ENCODE measurements at places on chromosomes 5 and 9.

- peak; percentile 70 for DNase-seq
These were observed 7.8 kb downstream of the SH3PXD2B start for GRCh38 chr5:172446336-172447051.

- DNase-seq: no peak
These were observed 39.6 kb downstream of the TRIO start for GRCh38 chr5:14182761-14183160.

DNA sequence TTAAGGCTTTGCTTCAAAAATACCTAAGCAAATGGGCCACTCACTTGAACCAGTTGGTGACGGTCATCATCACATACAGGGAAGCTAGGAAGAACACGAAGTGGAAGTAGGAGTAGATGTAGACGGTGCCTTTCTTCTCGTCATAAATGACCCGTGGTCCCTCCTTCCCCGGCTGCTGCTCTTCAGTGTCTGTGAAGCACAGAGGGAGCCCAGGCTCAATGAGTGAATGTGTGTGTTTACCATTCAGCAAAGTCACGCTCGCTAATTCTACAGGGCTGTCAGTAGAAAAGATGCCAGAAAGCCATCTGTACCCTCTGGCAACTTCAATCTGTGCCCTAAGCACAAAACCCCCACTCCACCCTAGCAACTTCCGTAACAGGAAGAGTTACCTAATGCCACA is 109.8 kb downstream of the SERINC5 start:
- DNase-seq: no peak

- no peak for DNase-seq
These were observed 254.5 kb downstream of the RASEF start for GRCh38 chr9:82808478-82808877.

DNA sequence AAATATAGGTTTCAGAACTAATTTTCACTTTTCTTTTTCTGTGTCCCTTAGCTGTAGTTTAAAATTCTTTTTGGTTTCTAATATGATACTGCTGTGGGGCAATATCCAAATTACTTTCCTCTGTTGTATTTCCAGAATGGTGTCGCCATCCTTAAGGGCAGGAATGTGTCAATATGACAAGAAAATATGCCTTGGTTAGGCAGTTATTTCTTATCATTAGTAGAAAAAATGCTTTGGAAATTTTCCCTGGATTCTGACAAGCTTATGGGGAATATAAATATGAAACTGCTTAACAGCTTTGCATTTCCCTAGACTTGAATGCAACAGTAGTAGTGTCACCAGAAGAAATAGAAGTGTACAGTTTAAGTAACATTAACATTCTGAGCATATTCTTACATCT is 29.4 kb downstream of the ANKRD34B start:
- no peak for DNase-seq

- DNase-seq: no peak
These were observed 31.1 kb downstream of the PTTG1 start for GRCh38 chr5:160452795-160453194.

- DNase-seq: no peak
These were observed 163.6 kb upstream of the GRIN3A start for GRCh38 chr9:101902051-101902450.

- peak; percentile 59 for DNase-seq
These were observed 388.6 kb upstream of the CDH6 start for GRCh38 chr5:30804739-30805505.

- DNase-seq: peak; percentile 74
These were observed 97.3 kb downstream of the SIL1 start for GRCh38 chr5:139100825-139101224.

DNA sequence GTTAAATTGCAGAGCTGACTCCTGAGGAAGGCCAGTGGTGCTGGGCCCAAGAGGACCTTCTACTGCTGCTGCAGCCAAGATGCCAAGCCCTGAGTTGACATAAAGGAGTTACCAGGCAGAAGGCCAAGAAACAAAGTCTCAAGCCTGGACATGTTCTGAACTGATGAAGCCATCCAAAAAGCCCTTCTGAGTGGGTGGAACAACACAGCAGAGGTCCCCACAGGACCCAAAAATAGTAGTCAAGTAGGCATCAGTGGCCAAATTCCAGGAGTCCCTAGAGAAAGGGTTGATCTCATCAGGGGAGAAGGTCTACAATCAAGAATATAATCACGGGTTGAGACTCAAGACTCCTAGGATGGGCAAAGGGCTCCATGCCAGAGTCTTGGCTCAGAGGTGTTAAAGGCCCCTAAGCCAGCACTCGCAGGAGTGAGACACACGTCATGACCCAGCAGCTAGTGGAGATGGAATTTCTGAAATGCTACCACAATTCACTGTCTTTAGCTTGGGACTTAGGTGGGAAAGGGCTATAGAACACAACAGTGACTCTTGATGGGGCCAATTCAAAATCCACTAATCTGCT is 119.7 kb downstream of the FANCC start:
- peak; percentile 87 for DNase-seq

DNA sequence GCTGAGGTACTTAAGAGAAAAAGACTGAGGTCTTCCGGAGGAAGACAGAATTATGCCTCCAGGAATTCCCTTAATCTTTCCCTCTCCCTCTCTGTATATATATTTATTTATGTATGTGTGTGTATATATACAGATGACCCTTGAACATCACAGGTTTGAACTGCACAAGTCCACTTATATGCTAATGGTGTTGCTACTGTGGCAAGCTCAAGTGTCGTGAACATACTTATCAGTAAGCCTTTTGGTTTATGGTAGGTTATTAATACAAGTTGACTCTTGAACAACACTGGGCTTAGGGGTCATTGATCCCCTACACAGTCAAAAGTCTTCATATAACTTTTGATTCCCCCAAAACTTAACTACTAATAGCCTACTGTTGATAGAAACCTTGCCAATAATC is 106.8 kb downstream of the NUDT12 start:
- no peak for DNase-seq

GRCh38 chr5:96283589-96283988 is 149.5 kb downstream of the PCSK1 start:
- no peak for DNase-seq

DNA sequence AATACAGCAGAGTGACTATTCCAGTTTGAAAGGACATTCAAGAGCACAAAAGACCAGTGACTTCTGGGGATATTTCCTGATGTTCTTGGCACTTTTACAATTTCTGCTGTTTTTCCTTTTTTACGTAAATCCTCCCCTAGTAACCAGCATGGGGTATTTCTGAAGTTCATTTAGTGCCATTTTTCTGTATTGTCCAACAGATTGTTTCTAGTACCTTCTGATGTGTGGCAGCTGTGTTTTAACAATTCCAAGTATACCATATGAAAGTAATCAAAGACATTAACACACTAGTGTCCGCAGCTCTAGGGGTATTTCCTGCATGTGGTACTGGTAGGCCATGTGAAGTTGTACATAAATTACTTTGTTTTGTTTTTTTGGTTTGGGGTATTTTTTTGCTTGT is 53.0 kb upstream of the SMARCA2 start:
- DNase-seq: no peak

GRCh38 chr9:94472806-94473360 is 82.0 kb upstream of the PCAT7 start:
- no peak for DNase-seq

GRCh38 chr5:77033338-77033737 is 3.1 kb downstream of the AGGF1 start:
- DNase-seq: no peak

DNA sequence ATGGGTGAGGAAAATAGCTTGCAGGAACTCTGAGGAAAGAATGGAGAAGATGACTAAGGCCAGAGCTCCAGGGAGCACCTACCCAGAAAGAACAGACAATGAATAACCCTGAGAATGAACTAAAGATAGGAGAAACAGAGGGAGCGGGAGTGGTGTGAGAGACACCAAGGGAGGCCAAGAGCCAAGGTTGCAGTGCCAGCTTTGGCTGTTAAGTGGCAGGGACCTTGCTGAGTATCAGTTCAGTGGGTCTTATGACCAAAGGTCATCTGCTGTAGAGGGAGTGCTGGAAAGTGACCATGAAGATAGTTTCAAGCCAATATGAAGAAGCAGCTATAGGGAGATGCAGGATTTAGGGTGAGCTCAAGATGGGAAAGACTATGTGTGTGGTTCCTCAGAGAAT is 16.7 kb downstream of the P4HA2 start:
- DNase-seq: no peak

GRCh38 chr5:126801174-126801991 is 24.4 kb downstream of the LMNB1 start:
- DNase-seq: no peak

- no peak for DNase-seq
These were observed 79.2 kb downstream of the LMX1B start for GRCh38 chr9:126692759-126693427.

- peak; percentile 79 for DNase-seq
These were observed 426.5 kb downstream of the CTNND2 start for GRCh38 chr5:11477786-11478185.

DNA sequence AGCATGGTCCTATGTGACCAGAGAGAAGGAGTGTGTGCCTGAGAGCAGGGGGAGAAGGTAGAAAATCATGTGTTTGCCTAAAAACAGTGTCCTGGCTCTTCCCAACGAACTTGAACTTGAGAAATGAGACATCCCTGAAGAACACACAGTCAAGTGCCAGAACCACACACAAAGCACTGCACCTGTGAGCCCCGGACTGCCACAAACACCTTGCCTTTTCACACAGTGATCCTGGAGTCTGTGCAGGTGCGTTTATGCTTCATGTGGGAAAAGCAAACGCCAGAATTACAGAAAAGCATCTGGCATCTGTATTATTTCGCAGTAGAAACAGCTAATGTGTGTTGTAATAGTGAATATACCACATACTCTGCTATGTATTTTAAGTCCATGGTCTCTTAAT is 9.3 kb downstream of the CTNND2 start:
- DNase-seq: no peak

GRCh38 chr5:165143741-165144140 is 1638.3 kb downstream of the MAT2B start:
- DNase-seq: peak; percentile 6

DNA sequence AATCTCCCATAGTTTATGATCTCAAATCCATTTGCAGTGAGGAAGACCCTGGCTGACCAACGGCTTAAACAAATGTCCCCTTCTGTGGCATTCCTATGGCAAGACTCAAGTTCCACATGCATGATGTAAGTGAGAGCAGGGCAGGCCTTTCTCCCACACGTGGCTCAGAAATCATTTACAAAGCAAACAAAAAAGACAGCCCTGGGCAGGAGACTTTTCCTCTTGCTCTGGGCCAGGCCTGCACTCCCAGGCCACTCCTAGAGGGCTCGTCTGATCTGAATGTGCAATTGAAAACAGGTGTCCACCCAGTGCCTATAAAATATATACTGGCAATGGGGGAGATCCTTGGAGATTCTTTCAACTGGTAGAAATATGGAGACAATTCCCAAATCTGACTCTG is 123.1 kb downstream of the DMRT2 start:
- no peak for DNase-seq

- DNase-seq: no peak
These were observed at the start of gene CDH9 for GRCh38 chr5:27038476-27038875. Gene CDH9, minus strand, starts transcription at chr5:27038586. Its CDS starts 50,253 bp downstream, at chr5:26988333.

DNA sequence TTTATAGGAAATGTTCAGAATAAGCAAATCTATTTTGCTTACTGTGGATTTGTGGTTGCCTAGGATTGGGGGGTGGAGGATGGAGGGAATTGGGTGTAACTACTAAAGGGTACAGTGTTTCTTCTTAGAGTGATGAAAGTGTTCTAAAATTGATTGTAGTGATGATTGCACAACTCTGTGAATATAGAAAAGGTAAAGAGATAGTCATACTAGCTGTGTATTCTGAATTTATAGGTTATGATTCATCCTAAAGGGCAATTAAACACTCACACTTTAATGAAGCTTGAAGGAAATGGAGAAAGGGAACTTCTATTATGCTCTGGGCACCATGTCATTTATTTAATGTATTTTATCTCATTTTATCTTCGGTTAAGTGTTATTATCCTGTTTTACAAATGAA is 9.9 kb downstream of the TXNDC8 start:
- no peak for DNase-seq

GRCh38 chr9:77488439-77489126 is 159.5 kb downstream of the GNA14 start:
- DNase-seq: peak; percentile 41

GRCh38 chr9:7209990-7210389 is 452.2 kb downstream of the KDM4C start:
- DNase-seq: no peak

- no peak for DNase-seq
These were observed 141.0 kb downstream of the SSBP2 start for GRCh38 chr5:81609810-81610375.

GRCh38 chr9:92094655-92095054 is 20.6 kb downstream of the SPTLC1 start:
- DNase-seq: peak; percentile 28

DNA sequence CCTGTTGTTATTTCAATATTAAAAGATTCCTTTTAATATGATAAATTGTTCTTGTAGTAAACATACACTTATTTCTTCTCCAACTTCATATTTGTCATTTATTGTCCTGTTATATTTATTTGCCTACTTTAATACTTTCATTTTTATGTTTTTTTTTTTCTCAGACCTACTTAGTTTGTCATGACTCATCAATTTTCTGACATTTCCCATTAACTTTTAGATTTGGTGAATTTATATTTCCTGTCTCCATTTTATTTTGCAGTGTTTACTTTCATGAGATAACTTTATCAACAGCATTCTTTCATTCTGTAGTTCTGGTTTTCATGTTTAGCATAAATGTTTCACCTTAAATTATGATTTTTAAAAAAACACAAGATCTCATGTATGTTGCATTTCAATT is 788.7 kb downstream of the EFNA5 start:
- DNase-seq: no peak

DNA sequence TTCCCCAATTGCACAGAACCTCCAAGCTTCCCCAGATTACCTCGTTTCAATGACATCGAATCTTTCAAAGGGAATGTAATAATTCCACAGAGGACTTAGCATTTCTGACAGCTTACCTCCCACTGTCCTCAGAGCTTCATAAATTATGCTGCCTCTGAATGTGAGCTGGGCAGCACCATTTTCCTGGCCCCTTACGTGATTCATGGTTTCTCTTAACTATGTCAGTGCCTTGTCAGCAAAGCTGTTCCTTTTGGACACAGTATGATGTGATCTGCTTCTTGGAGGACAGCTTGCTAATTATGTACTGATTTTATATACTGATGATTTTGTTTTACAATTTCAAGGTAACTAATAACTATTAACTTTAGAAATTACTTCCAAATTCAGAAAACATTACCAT is 27.7 kb upstream of the SSBP2 start:
- peak; percentile 44 for DNase-seq

- DNase-seq: peak; percentile 72
These were observed 48.6 kb downstream of the RGS3 start for GRCh38 chr9:113511856-113512761.

DNA sequence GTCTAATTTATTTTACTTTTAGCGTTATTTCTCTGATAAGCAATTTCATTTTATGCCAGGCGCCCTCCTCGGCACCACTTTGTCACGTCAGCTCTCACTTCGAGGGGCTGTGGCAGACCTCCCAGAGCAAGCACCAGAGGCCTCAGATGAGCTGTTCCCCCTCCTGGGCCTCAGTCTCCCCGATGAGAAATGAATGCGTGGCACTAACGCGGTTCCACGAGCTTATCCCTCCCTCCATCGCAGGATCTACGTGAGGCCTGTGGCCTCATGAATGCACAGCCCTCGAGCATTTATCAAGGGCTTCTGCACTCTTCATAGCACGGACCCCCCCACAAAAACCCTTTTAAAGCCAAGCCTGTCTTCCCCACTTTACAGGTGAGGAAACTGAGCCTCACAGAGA is 205.2 kb downstream of the CDK5RAP2 start:
- no peak for DNase-seq
